ENCODE measurements at places on chromosomes 12 and 14. TPM values are rescaled to one million over a fixed set of nuclear protein-coding genes. Genes with fewer than 3 reads are reported as not detected.

The SIRT4 gene
- 1.4 TPM for total RNA-seq

The TEX52 gene
- not detected for total RNA-seq

The ERP27 gene
- total RNA-seq, result not detected

The HNRNPA1 gene
- total RNA-seq, result 158 TPM

The LRRC43 gene
- 1.7 TPM for total RNA-seq

The TESPA1 gene
- not detected for total RNA-seq

The ACOT6 gene
- total RNA-seq, result not detected

The CNTN1 gene
- 12.4 TPM for total RNA-seq

The DTD2 gene
- total RNA-seq, result 42.3 TPM

The RD3L gene
- not detected for total RNA-seq

The GDF3 gene
- not detected for total RNA-seq

The A2ML1 gene
- not detected for total RNA-seq

The CAMKK2 gene
- 16.4 TPM for total RNA-seq

The CLEC4A gene
- total RNA-seq, result 0.31 TPM

The SSPN gene
- total RNA-seq, result 9.1 TPM

The RBP5 gene
- total RNA-seq, result not detected

The KRT82 gene
- total RNA-seq, result not detected

The SLC2A3 gene
- 74.1 TPM for total RNA-seq

The PKP2 gene
- not detected for total RNA-seq

The RAPGEF3 gene
- total RNA-seq, result not detected

The MEG3 gene
- total RNA-seq, result 1.0 TPM

The CCDC175 gene
- total RNA-seq, result not detected

The ATF7IP gene
- 65.1 TPM for total RNA-seq

The PIWIL1 gene
- total RNA-seq, result 0.34 TPM

The GYS2 gene
- total RNA-seq, result not detected

The VRTN gene
- not detected for total RNA-seq

The OR6C6 gene
- not detected for total RNA-seq

The PABPN1 gene
- total RNA-seq, result 54.3 TPM

The TSPAN19 gene
- total RNA-seq, result 0.33 TPM

The SLC48A1 gene
- total RNA-seq, result 9.5 TPM

The NR1H4 gene
- total RNA-seq, result not detected

The SLC24A4 gene
- total RNA-seq, result 1.3 TPM

The TMEM233 gene
- total RNA-seq, result not detected

The RFLNA gene
- 1.1 TPM for total RNA-seq

Measured in melanocyte of skin (primary cell).